AG08395 (cell line): ENCODE measurements at places on chromosomes 6 and 20.

- DNase-seq = no peak
Measured at GRCh38 chr6:149898966-149899365, 1.1 kb upstream of the RAET1E start.

DNA sequence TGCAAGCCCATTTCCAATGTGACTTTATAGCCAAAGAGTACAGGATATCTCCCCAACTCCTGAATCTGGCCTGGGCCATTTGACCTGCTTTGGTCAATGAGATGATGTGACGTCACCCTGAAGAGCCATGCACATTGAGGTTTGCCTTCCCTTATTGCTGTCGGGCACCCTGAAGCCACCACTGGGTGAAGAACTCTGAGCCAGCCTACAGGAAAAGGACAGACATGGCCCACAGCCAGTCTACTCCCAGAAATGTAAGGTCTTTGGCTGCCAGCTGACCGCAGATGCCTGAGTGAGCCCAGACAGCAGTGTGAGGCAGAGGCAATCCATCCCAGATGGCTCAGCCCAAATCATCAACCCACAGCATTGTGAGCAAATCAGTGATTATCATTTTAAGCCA is 3.7 kb upstream of the SYNDIG1 start:
- DNase-seq = peak; percentile 81

- no peak for DNase-seq
Measured at GRCh38 chr6:23457321-23457720, 668.7 kb upstream of the NRSN1 start.

DNA sequence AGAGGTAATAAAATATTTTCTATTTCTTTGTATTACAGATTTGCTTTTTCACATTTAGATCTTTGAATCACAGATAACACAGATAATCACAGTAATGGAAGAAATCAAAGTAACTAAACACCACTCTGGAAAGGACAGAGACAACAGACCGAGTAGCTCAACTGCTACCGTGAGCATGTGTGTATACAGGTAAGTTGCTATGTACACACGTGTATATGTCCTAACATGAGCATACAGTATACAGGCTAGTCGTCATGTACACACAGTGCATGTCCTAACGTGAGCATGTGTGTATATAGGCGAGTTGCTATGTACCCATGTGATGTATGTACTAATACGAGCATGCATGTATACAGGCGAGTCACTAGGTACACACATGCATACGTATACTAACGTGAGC is 379.0 kb downstream of the THBS2 start:
- DNase-seq = no peak
